ENCODE measurements at places on chromosomes 16 and 17. TPM values are rescaled to one million over a fixed set of nuclear protein-coding genes. Genes with fewer than 3 reads are reported as not detected.

GDPD3 gene
- total RNA-seq = 1.6 TPM

TVP23A gene
- 0.45 TPM for total RNA-seq

STH gene
- not detected for total RNA-seq

FAM171A2 gene
- 15.0 TPM for total RNA-seq

TMEM238L gene
- not detected for total RNA-seq

- no peaks in the 10 kb centered on the region for H3K36me3 ChIP-seq
- H3K27me3 ChIP-seq = no peaks in the 10 kb centered on the region
- H3K4me1 ChIP-seq = peaks cover 45% of the 10 kb centered on the region
- H3K27ac ChIP-seq = no peak overlapping the region
- no peak for DNase-seq
Measured at GRCh38 chr16:17316005-17316404, 154.8 kb downstream of the XYLT1 start.

GRCh38 chr17:28675490-28675889 is 13.5 kb downstream of the SUPT6H start:
- H3K4me1 ChIP-seq = no peaks in the 10 kb centered on the region
- H3K27me3 ChIP-seq = no peaks in the 10 kb centered on the region
- H3K27ac ChIP-seq = no peak overlapping the region

GRCh38 chr17:40952661-40953060 is 14.1 kb downstream of the KRT39 start:
- H3K36me3 ChIP-seq = no peaks in the 10 kb centered on the region
- no peaks in the 10 kb centered on the region for H3K27me3 ChIP-seq
- H3K27ac ChIP-seq = no peak overlapping the region
- no peak for DNase-seq

All from thyroid gland (tissue), 4 donors.